ENCODE measurements at places on chromosomes 6 and 20.

- peaks cover 77% of the 10 kb centered on the region for H3K4me1 ChIP-seq
- no peak for DNase-seq
- peaks cover 62% of the 10 kb centered on the region for H3K36me3 ChIP-seq
- no peaks in the 10 kb centered on the region for H3K27me3 ChIP-seq
These were observed 10.3 kb downstream of the PREX1 start for GRCh38 chr20:48817367-48818030.

DNA sequence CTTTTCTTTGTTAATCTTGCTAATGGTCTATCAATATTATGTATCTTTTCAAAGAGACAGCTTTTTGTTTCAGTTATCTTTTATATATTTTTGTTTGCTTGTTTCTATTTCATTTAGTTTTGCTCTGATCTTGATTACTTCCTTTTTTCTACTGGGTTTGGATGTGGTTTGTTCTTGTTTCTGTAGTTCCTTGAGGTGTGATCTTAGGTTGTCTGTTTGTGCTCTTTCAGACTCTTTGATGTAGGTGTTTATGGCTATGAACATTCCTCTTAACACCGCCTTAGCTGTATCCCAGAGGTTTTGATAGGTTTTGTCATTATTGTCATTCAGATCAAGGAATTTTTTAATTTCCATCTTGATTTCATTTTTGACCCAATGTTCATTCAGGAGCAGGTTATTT, 26.8 kb upstream of the TNFAIP3 start:
- peaks cover 4% of the 10 kb centered on the region for H3K4me1 ChIP-seq
- H3K4me3 ChIP-seq: no peak overlapping the region
- peaks cover 45% of the 10 kb centered on the region for H3K36me3 ChIP-seq
- no peak overlapping the region for H3K27ac ChIP-seq

GRCh38 chr20:15555913-15556312, 1017.3 kb downstream of the KIF16B start:
- no peaks in the 10 kb centered on the region for H3K27me3 ChIP-seq
- DNase-seq: no peak
- no peaks in the 10 kb centered on the region for H3K36me3 ChIP-seq
- H3K27ac ChIP-seq: no peak overlapping the region
- no peaks in the 10 kb centered on the region for H3K4me1 ChIP-seq

DNA sequence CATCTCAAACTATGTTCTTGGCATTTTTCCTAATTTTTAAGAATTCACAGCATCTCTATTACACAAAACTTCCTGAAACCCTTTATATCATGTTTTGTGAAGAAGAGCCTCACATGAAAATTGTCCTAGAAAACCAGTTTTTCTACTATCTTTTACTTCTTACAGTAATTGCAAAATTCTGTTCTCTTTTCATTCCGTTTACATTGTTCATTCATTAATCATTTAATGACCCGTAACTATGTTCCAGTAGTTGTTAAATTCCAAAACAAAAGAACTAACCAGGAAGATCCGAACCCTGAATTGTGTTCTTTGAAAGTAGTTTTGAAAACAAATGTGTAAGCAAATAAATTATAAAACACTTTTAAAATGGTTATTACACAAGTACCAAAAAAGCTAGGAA, 597.0 kb downstream of the EYS start:
- no peak for DNase-seq
- H3K27ac ChIP-seq: no peak overlapping the region
- no peaks in the 10 kb centered on the region for H3K4me1 ChIP-seq

GRCh38 chr6:20438462-20439070, 36.9 kb downstream of the E2F3 start:
- H3K27me3 ChIP-seq: no peaks in the 10 kb centered on the region
- H3K4me1 ChIP-seq: peaks cover 9% of the 10 kb centered on the region
- peaks cover 75% of the 10 kb centered on the region for H3K36me3 ChIP-seq
- no peak for DNase-seq
- no peak overlapping the region for H3K4me3 ChIP-seq
- no peak overlapping the region for H3K27ac ChIP-seq

DNA sequence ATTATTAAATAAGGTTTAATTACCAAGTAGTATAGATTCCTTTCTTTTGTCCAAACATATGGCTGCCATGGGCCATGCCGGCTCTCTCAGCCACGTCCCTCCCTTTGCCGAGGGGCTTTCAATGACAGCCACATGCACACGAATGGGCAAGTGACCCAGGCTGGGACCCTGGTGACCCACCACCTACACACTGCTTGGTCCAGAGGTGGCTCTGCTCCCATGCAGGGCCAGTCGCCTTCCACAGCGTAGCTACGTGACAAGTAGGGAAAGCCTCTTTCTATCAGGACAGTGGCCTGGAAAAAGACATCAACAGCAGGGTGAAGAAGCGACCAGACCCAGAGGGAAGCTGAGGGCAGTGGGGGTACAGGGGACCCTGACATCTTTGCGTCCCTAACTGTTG, 152.8 kb upstream of the CST7 start:
- no peak overlapping the region for H3K27ac ChIP-seq
- H3K36me3 ChIP-seq: no peaks in the 10 kb centered on the region
- no peak for DNase-seq
- H3K4me1 ChIP-seq: peaks cover 8% of the 10 kb centered on the region
- H3K4me3 ChIP-seq: no peak overlapping the region

DNA sequence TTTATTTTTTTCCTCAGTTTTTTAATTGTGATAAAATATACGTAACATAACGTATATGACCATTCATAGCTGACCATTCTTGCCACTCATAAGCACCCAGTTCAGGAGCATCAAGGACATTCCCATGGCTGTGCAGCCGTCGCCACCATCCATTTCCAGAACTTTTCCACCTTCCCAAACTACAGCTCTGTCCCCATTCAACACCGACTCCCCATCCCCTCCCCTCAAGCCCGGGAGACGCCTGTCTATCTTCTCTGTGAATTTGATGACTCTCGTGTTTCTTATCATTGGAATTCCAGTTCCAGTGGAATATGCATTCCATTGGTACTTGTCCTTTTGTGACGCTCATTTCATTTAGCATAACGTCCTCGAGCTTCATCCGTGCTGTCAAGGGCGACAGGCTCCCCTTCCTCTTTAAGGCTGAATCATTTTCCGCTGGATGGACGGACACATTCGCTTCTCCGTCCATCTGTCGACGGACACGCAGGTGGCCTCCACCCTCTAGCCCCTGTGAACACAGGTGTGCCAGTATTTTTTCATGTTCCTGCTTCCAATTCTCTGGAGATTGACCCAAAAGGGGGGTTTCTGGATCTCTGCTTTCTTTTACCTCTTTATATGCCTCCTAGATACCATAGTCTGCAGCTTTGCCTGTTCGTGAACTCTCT, 88.1 kb downstream of the YTHDF1 start:
- no peak overlapping the region for H3K27ac ChIP-seq
- no peak overlapping the region for H3K4me3 ChIP-seq
- peaks cover 3% of the 10 kb centered on the region for H3K27me3 ChIP-seq

DNA sequence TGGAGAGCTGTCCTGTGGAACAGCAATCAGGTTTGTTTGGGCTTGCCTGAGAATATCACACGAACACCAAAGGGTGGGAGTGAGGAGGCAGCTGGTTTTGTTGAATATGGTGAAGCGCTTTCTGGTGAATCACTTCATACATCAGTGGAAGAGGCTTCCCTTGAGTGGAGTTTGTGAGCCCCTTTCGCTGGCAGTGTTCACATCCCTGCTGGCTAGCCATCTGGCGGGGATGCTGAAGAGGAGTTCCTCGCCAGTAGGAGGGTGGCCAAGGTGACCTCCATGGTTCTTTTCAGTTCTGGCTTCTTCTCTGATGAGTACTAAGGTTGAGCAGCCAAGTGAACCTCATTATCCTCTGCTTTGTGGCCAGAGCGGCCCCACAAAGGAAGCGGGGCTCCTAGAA, 37.7 kb upstream of the RNF8 start:
- H3K4me1 ChIP-seq: peaks cover 14% of the 10 kb centered on the region
- DNase-seq: no peak
- H3K4me3 ChIP-seq: no peak overlapping the region

DNA sequence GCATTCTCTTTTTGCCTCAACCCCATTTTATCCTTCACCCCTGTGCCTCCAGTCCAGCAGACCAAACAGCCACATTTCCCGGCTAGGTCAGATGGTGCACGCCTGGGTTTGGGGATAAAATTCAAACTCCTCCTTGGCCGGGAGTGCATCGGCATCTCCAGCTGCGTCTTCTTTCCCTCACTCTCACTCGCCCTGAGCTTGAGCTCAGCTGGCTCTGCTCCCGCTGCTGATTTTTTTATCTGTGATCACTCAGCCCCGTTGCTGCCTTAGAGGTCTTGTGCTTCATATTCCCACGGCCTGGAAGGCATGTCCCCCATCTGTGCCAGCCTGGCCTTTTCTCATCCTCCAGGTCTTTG, 6.8 kb upstream of the EZR start:
- H3K4me3 ChIP-seq: no peak overlapping the region
- peaks cover 13% of the 10 kb centered on the region for H3K4me1 ChIP-seq
- H3K27me3 ChIP-seq: no peaks in the 10 kb centered on the region
- H3K27ac ChIP-seq: no peak overlapping the region
- H3K36me3 ChIP-seq: no peaks in the 10 kb centered on the region
- no peak for DNase-seq

DNA sequence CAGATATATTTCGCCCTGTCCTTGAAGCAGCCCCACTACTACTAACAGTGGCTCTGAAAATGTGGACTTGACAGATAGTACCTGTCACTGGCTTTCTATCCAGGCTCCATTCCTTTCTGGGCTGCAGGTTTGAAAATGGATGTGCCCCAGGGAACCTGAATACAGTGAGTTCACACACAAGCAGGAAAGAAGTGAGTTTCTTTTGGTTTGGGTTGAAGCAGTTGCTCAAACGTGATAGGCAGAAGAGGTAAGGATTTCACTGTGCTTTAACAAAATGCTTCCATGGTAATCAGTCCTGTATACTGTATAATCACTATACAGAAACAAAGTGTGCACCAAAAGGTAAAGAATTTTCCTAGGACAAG, 382.9 kb downstream of the PRKN start:
- H3K36me3 ChIP-seq: no peaks in the 10 kb centered on the region
- DNase-seq: no peak
- no peaks in the 10 kb centered on the region for H3K27me3 ChIP-seq
- H3K4me3 ChIP-seq: no peak overlapping the region
- H3K4me1 ChIP-seq: no peaks in the 10 kb centered on the region

DNA sequence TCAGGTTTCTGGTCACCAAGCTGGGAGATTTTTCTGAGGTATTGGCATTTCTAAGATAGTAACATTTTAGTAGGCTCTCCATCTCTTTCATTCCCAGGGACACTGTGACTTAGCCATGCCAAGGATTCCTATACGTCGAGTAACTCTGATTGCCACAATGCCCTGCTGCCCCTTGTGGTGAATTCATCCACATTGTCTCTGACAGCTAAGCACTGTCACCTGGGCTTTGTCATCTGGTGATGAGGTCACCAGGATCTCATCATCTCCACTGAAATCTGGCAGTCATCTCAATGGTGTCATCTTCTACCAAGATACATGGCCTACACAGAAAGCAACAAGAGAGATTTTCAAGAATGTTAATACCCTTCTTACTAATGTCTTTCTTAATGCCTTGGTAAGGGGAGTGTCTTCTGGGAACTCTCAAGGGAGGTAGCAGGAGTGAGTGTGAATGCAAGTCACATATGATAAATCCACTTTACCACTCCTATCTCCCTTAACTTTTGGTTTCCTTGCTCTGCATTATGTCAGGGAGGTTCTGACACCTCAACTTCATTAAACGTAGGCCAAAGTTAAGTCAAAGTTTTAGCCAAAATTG, 246.7 kb downstream of the CD109 start:
- H3K27ac ChIP-seq: no peak overlapping the region
- H3K36me3 ChIP-seq: no peaks in the 10 kb centered on the region
- H3K4me1 ChIP-seq: peaks cover 4% of the 10 kb centered on the region
- no peak for DNase-seq

DNA sequence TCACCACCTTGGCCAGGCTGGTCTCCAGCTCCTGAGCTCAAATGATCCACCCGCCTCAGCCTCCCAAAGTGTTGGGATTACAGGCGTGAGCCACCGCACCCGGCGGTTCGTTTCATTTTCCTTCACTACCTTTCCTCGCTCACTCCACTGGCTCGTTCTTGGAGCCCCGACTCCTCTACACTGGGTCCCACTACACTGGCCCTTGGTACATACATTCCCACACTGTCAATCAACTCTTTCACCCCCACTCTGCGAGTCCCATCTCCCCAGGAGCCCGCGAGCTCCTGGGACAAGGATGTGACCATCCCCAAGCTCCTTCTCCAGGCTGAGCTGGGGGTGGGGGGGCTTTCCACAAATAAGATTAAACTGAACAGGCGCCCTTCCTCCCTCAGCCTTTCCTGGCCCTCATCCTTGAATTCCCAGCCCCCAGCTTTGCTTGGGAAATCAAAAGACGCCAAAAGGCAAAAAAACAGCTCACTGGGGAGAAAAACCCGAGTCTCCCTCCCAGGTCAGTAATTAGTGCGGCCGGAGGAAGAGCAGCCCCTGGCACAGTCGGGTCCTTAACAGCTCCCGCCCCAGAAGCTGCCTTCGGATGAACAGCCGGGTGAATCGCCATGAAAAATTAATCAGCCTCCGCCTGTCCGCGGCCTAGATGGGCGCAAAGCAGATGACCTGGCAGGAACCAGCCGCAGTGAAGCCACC, 42.8 kb upstream of the LY86 start:
- peaks cover 11% of the 10 kb centered on the region for H3K4me1 ChIP-seq
- peaks cover 64% of the 10 kb centered on the region for H3K27me3 ChIP-seq
- no peaks in the 10 kb centered on the region for H3K36me3 ChIP-seq
- H3K4me3 ChIP-seq: no peak overlapping the region
- no peak overlapping the region for H3K27ac ChIP-seq
- DNase-seq: peak; percentile 11

- no peak overlapping the region for H3K27ac ChIP-seq
- peaks cover 58% of the 10 kb centered on the region for H3K27me3 ChIP-seq
- DNase-seq: no peak
- H3K4me1 ChIP-seq: peaks cover 20% of the 10 kb centered on the region
- peak overlapping the region; percentile 61 for H3K4me3 ChIP-seq
These were observed 703 bp downstream of the EPHA7 start for GRCh38 chr6:93418408-93419303.
